ENCODE measurements at places on chromosomes 2 and 18.

DNA sequence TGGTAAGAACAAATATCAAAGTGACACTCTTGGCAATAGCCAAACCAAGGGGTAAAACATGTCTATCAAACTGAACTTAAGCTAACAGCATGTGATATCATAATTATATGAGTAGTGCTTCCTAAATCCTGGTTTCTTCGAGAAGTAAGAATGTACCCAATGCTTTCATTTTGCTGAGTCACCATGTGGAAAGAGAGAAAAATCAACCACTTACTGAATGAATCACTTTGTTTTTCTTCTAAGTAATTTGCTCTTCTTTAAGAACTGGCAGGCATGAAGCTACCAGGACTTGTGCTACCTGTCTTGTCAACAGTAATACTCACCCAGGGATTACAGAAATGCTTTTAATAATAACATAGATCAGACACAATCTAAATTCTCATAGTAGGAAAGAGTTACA is 19.0 kb upstream of the DUSP19 start:
- no peak for DNase-seq

DNA sequence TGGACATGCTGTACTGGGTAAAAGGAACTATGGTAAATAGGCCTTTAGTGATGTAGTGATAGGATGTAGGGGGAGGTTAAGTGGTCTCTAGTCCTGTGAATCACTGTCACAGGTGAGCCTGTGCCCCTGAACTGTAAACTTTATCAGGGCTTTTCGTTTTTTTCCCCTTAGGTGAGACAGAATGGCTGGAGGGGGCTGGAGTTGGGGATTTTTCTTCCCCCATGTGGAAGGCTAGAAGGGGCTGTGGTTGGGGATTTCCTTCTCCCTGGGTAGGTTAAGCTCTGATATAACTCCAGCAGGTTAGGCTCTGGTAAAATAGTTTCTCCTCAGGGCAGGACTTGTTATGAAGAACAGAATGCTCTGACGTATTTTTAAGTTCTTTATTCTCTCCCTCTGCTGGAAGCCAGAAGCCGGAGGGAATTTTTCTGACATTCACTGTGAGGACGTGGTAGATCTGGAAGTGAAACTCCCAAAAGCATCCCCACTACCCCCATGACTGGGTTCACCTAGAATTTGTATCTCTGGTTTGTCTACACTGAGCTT is 28.5 kb downstream of the PIKFYVE start:
- no peak for DNase-seq

DNA sequence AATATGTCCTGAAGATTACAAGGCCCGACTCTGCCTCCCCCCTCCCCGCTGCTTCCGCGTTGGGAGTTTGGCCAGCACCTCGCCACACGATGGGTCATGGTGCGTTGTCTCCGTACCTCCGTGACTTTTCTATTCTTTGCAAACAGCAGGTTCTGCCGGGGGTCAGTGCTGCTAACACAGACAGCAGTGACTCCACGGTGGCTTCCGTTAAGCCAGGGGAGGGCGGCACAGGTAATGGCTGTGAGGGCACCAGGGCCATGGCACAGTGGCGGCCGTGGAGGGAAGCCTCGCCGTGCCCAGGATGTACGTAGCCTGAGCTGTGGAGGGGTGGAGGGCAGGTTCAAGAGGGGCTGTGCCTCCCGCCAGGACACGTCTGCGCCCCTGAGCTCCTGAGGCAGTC is 115.5 kb downstream of the NFATC1 start:
- no peak for DNase-seq

GRCh38 chr2:174682578-174683391 is 81.5 kb downstream of the CHRNA1 start:
- peak; percentile 30 for DNase-seq

DNA sequence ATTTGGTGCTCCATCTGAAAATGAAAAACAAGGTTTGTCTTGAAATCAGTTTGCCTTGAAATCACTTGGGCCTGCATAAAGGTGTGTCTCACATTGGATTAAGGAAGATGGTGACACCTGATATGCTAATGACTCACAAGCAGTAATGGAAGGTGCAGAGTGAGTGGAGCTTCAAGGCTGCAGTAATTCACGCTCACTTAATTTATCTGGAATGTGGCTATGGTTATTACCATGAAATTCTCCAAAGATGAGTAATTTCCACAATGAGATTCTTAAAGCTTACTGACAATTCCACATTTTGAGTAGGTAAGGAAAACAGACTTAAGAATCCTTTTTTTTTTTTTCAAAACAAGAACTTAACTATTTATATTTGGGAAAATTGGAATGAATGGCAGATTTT is 156.8 kb downstream of the PAX3 start:
- no peak for DNase-seq

DNA sequence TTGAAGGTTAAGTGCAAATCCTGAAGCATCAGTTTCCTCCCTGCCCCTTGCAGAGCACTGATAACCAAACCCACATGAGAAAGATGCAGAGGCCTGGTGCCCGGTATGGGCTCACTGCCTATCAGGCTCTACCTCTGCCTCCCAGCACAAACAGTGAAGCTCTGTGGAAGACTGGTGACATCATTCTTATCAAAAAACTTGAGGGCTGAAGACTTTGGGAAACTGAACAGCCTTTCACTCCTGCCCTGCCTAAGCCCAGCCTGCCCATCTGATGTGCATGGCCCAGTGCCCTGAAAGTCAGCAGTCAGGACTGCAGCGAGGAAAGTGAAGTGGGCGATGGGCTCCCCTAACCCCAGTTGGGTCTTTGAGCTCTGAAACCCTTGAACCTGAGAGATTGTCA is 174.8 kb upstream of the ARL4C start:
- no peak for DNase-seq

DNA sequence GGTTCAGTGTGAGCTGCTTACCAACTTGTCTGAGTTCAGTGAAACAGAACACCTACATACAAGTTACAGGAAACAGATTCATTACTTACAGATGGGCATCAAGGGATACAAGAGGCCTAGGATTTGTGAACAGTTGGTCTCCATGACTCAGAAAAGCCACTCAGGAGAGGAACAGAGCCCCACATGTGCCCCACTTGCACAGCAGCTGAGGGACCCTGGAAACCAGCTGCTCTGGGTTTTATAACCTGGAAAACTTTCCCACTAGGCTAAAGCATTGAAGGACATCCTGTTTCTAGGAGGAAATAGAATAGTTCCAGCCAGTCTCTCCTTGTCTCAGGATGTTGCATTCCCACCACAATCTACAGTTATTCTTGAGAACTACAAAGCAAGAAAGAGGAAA is 530.0 kb downstream of the ZNF804A start:
- DNase-seq = no peak

DNA sequence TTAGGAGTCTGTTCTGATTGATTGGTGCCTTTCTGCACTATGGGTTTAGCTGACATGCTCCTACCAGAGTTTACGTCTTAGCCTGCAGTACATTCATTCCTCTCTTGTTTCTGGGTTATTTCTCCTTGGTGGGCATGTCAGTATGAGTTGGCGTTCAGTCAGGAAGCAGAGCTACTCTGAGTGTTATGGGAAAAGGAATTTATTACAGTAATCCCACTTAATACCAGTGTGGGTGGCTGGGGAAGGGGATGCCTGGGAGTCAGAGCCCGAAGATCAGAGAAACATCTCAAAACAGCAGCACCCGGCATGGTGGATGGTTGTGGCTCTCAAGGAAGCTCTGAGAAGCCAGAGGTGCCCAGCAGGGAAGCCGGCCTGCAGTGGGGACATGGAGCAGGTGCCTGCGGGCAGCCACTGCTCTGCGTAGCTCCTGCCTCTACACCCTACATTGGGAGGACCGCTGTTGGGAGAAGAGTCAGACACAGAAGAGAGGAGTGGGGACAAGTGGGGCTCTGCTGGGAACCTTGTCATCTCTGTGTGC is 48.9 kb downstream of the RAB31 start:
- DNase-seq = no peak

Measured in stimulated activated CD8-positive, alpha-beta memory T cell treated with anti-CD3 and anti-CD28 coated beads, Interleukin-2, amount 100 ng/mL, for 48 hours (primary cell).